ENCODE measurements at places on chromosomes 6 and 20.

- DNase-seq = no peak
These were observed 50.1 kb downstream of the SDHAF4 start for GRCh38 chr6:70616728-70617260.

DNA sequence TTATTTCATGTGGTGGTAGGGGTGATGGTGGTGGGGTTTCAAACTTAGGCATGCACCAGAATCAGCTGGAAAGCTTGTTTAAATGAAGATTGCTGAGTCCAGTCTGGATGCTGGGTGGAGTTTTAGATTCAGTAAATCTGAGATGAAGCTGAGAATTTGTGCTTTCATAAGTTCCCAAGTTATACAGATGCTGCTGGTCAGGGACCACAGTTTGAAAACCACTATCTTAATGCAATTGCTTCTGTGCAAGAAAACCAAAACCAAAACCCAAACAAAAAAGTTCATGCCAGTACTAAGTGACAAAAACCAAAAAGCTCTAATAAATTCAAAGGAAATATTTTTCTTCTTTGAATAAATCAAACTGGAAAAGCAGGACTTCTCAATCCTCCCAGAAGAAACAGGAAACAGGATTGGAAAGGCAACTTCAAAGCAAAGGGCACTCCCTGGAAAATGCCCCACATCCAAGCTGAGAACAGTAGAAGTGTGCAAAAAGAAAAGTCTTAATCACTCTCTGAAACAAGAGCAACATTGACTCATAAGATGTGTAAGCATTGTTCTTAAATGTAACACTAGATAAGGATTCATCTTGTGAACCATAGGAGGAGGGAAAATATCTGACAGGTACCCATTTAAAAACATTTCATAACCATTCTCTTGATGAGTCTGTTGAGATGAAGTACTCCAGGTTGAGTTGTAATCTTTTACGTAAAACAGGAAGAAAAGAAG, 481.5 kb upstream of the HSF2 start:
- no peak for DNase-seq

- DNase-seq = no peak
These were observed 661 bp upstream of the PPP1R14C start for GRCh38 chr6:150142097-150142669.

DNA sequence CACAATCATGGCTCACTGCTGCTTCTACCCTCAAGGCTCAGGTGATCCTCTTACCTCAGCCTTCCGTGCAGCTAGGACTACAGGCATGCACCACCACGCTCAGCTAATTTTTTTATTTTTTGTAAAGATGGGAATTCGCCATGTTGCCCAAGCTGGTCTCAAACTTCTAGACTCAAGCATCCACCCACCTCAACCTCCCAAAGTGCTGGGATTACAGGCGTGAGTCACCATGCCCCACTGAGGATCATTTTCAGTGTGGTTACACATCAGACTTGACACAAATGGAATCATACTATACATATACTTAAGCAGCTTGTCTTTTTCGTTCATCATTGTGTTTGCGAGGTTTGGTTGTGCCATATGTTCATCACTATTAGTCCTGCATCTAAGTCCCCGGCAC, 26.6 kb downstream of the ZC3H12D start:
- DNase-seq = no peak

- peak; percentile 42 for DNase-seq
These were observed 82.7 kb upstream of the DUSP22 start for GRCh38 chr6:209432-210103.

DNA sequence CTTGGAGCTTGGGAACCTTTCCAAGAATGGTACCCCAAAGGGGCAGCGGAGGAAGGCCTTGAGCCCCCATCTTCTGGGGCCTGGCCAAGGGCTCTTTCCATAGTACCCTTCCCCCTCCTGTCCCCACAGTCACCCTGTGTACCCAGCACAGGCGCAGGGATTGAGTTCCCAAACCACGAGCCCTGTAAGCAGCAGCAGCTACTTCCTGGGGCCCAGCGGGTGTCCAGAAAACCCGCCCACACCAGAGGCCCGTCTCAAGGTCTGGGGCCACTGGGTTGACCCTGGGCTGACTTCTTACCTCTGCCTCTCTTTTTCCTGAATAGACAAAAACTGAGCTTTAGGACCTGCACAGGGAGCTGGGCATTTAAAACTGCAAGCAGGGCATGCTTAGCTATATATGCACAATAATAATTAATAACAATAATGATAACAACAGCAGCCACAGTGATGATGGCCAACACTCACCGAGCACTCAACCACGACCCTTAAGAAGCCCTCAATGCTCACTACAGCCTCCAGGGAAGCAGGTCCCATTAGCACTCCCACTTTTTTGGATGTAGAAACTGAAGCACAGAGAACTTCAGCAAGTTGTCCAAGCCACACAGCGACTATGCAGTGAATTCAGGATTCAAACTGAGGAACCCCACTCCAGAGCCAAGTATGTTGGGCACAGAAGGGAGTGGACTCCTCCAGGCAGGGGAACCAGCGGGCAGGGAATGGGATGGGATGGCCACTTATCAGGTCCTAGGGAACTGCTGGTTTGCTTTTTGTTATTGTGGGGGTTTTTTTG, 14.5 kb downstream of the NOL4L start:
- no peak for DNase-seq

GRCh38 chr6:167244064-167244960, 46.8 kb upstream of the UNC93A start:
- DNase-seq = no peak

DNA sequence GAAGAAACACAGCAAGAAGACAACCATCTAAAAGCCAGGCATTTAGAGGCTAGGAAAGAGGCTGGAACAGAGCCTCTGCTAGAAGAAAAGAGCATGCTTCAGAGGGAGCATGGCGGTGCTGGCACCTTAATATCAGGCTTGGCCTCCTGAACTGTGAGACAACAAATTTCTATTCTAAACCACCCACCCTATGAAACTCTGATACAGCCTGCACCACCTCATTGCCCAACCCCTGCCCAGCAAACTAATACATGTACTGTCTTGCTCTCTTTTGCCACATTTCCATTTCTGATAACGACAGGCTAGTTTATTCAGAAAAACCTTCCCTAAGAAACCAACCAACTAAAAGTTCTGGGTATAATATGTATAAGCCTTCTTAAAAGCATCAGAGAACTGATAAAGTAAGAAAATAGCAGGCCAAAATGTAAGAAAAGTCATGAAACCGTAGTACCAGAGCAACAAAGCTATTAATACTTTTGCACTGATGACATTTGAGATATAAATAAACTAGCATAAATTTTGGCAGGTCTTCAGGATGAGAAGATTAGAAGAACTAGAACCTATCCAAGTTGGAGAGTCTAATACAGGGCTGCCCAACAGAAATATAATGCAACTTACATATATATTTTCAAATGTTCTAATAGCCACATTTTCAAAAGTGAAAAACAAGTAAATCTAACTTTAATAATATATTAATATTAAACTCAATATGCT, 184.7 kb upstream of the HSF2 start:
- DNase-seq = no peak

- no peak for DNase-seq
These were observed 1.4 kb downstream of the FYN start for GRCh38 chr6:111871725-111872400.

DNA sequence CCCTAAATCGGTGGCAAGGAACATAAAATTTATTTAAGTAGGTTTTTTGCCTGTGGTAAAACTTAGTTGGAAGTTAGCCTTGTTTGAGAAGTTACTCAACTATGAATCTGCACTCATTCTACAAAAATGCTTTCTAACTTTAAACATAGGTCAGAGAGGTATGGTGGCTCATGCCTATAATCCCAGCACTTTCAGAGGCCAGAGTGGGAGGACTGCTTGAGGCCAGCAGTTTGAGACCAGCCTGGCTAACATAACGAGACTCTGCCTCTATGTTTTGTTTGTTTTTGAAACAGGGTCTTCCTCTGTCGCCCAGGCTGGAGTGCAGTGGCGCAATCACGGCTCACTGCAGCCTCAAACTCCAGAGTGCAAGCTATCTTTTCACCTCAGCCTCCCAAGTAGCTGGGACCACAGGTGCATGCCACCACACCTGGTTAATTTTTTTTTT, 16.2 kb downstream of the USP49 start:
- DNase-seq = no peak

Measured in stimulated activated CD8-positive, alpha-beta memory T cell treated with anti-CD3 and anti-CD28 coated beads, Interleukin-2, amount 100 ng/mL, for 48 hours (primary cell).